ENCODE measurements at places on chromosomes 13 and 19. TPM values are rescaled to one million over a fixed set of nuclear protein-coding genes. Genes with fewer than 3 reads are reported as not detected.

ZNF491 gene
- total RNA-seq, result 1.1 TPM

NOVA2 gene
- 0.04 TPM for total RNA-seq

ZNF546 gene
- 6.1 TPM for total RNA-seq

NECTIN2 gene
- not detected for total RNA-seq

ZNF333 gene
- total RNA-seq, result 12.5 TPM

DNA sequence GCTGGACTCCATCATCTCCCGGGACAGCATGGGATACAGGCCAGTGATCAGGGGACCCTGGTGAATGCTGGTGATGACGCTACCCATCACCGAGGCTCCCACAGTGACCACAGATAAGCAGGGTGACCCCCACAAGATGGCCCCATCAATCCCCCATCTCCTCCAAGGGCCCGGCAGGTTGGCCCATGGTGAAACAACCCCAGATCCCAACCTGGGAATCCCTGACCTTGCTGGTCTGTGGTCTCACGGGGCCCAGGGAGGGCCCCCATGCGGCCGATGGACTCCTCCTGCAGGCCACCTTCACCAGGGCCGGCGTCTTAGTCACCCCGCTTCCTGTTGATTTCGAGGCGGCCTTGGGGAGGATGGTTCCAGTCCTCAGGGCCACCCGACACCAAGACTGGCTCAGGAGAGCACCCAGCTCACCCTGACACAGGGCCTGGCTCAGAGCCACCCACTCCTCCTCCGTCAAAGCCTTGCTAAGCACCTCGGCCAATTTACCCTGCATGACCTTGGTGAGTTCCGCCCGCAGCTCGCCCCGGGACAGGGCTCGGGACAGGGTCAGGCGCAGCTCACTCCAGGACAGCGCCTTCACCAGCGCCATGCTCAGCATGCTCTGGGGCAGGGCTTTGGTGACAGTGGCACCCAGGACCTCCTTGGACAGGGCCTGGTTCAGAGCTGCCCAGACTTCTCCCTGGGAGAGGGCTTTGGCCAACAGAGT, 10.0 kb downstream of the IQCN start:
- no peak for DNase-seq

DNA sequence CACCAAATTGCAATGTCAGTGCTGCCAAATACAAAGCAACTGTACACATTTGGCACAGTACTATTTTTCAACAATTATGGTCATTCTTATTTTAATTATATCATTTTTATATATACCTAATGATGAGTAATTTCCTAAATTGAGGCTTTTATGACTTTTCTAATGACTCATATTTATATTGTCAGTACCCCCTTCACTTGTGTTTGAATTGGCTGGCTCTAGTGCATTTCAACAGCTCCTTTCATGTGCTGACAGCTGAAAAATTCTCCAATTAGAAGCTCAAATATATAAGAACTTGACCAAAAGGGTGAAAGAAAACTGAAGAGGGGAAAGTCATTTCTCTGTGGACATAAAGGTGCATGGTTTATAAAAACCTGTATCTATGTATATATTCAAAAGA, 263.3 kb downstream of the SLITRK1 start:
- no peak for DNase-seq

DNA sequence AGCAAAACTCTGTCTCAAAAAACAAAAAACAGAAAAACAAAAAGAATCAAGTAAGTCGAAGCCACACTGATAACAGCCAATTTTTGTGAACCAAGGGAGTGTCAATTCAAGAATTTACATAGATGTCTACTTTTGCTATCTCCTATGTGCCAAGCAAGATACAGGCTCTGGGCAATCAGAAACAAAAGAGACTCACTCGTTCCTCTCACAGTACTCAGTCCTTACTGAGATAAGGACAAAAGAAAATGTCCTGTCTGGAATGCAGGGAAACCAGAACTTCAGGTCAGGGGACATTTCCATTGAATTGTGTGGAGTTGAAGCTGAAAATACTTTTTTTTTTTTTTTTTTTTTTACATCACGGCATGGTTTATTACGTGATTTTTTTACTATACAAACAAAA, 53.0 kb downstream of the NLRP12 start:
- no peak for DNase-seq

DNA sequence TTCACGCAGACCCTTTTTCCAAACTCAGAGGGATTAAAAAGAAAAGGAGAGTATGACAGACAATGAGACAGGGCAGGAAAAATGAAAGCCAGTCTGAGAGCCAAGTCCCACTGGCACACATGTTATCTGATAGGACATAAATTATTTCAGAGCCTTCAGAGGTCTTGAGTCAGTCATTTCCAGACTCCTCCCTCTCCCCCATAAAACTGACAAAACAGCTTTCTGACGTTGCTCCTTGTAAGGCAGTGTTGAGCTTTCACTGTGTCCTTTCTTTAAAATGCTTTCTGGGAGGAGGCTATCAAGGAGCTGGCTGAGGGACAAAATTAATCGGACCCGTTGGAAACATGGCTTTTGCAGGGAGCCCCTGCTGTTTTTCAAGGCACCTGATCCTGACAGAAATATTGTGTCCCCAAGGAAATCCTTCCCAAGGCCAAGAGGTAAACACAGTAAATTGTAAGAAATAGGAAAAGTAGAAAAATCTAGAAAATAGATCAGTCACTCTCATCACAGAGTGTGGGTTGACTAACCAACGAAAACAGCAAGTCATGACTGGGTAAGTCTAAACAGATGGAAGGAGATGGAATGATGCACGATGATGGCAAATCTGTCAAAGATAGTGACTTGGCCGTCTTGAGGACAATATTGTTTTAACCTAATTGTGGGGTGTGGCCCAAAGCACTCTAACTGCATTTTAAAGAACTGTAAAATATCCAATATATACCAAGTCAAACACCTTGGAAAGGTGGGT, 89.7 kb downstream of the DCT start:
- DNase-seq, result no peak

DNA sequence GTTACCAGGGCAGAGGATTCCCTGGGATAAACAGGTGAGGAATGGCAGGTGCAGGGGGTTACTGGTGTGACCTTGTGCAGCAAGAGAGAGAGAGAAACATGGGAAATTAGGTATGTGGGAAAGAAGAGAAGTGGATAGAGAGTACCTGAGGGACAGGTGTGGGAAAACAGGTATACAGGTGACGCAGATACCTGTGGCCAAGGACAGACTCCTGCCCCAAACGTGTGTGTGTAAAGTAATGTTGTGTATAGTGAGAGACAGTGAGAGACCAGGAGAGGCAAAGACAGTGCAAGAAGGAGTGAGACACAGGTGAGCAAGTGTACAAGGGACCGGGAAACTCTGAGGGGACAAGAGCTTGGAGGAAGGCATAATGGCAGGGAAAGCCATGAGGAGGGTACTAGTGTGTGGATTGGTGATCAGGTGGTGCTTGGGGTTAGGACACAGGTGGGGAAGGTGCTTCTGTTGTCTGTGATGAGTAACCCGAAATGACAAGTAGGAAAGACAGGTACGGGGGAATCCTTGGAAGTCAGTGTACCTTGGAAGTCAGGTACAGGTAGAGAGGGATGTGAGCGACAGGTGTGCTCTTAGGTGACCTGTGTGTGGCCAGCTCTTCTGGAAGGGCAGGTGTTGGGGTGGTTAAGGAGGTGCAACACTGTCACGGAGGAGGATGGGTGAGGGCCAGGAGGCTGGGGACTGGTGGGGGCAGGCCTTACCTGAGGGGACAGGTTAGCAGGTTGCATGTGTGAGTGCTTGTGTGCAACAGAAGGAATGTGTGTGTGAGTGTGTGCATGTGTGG, 2.8 kb downstream of the ERFL start:
- DNase-seq, result no peak

GRCh38 chr19:47330466-47330869, 1.5 kb upstream of the C5AR2 start:
- DNase-seq, result no peak

GRCh38 chr13:27401210-27401609, 23.2 kb upstream of the GTF3A start:
- no peak for DNase-seq

GRCh38 chr13:36819739-36820090, 693 bp downstream of the RFXAP start:
- DNase-seq, result peak; percentile 54

DNA sequence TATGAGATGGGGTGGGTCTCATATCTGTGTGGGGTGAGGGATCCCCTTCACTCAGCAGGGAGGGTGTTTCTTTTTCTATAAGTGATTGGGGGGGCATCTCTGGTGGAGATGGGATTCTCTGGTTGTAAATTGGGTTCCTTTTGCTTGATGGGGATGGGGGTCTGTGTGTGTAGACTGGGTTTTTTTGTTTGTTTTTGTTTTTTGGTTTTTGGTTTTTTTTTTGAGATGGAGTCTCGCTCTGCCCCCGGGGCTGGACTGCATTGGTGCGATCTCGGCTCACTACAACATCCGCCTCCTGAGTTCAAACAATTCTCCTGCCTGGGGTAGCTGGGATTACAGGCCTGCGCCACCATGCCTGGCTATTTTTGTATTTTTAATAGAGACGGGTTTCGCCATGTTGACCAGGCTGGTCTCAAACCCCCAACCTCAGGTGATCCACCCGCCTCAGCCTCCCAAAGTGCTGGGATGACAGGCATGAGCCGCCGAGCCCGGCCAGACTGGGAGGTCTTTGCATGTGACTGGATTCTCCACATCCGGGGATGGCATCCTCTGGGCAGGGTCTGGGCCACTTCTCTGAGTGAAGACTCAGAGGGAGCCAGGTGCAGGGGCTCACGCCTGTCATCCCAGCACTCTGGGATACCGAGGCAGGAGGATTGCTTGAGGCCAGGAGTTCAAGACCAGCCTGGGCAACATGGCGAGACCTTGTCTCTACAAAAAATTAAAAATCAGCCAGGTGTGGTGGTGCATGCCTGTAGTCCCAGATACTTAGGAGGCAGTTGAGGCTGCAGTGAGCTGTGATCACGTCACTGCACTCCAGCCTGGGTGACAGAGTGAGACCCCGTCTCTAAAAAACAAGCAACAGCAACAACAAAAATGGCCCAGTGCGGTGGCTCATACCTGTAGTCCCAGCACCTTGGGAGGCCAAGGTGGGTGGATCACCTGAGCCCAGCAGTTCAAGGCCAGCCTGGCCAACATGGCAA, 799 bp downstream of the MYBPC2 start:
- DNase-seq, result no peak

- no peak for DNase-seq
These were observed 471.7 kb downstream of the EFNB2 start for GRCh38 chr13:106063591-106064313.

- DNase-seq, result no peak
These were observed 211.2 kb upstream of the SOX1 start for GRCh38 chr13:111855786-111856185.
